ELF-1 (cell line): ENCODE measurements at places on chromosomes 12 and 14.

DNA sequence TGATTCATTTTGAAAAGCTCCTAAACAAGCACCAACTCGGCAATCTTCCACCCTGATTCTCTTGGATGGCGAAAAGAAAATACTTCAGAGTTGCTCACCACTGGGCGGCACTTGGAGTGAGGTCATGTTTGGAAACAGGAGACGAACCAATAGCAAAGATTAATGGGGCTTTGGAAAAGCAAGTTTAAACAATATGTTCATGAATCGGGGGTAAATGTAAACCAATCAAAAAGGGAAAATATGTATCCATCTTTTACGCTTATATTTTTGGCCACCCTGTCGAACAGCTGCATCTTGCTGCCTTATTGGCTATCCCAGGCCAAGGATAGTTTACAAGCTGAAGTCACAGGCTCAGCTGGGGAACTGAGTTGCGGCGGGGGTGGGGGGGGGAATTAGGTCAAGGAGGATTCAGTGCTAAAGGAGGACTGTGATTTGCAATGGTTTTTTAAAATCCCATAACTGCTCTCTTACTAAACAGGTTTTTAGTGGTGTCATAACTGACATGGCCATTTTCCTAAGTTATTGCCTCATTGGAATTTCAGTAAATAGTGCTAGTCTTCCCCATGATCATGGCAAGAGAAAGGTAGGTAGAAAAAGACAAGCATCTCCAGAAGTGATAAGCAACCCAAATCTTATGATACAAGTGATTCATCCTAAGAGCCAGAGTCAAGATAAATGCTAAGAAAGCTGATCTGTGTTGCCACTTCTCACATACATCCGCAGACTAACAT is 210.6 kb downstream of the PHLDA1 start:
- no peak for DNase-seq

- no peak for DNase-seq
Measured at GRCh38 chr14:43313719-43314118, 1193.4 kb downstream of the FSCB start.

DNA sequence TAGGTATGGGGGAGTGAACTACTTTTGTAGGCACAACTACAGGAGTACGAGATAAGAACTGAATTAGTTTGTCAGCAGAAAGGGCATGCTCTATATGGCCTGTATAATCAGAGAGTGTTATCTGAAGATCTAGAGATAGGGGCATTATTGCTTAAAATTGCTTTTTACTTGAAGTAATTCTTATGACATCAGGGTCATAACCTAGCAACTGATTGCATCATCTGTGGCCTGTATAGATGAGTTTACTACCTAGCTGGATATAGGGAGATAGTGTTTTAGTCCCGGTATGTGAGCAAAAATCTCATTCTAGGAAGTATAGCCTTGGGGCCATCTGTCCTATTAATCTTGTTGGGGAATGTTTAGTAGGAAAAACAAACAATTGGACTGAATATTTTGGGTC is 142.7 kb downstream of the TMEM117 start:
- DNase-seq: no peak

- DNase-seq: peak; percentile 39
Measured at GRCh38 chr12:47811581-47812484, 7.9 kb downstream of the HDAC7 start.

DNA sequence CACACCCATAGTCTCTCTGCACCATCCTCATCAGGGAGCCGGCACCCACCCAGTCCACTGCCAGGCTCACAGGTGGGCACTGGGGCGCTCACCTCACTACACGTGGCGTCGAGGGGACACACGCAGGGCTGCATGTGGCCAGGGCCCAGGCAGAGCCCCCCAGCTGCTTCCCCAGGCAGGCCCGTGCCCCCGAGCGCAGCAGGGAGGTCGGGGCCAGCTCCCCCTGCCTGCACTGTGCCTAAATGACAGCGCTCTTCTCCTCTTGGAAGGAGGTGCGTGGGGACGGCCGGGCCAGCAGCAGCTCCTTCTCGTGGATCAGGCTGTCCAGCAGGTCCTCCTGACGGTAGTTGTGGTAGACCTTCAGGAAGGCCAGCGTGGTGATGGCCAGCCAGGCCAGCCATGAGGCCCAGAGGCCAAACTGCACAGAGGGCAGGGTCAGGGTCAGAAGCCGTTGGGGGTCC is 11.3 kb downstream of the TMEM179 start:
- no peak for DNase-seq

- no peak for DNase-seq
Measured at GRCh38 chr12:106573239-106573638, 9.6 kb upstream of the RFX4 start.

GRCh38 chr12:19261773-19262172 is 132.2 kb downstream of the PLEKHA5 start:
- DNase-seq: no peak

- no peak for DNase-seq
Measured at GRCh38 chr14:97777622-97778355, 980.6 kb downstream of the VRK1 start.

DNA sequence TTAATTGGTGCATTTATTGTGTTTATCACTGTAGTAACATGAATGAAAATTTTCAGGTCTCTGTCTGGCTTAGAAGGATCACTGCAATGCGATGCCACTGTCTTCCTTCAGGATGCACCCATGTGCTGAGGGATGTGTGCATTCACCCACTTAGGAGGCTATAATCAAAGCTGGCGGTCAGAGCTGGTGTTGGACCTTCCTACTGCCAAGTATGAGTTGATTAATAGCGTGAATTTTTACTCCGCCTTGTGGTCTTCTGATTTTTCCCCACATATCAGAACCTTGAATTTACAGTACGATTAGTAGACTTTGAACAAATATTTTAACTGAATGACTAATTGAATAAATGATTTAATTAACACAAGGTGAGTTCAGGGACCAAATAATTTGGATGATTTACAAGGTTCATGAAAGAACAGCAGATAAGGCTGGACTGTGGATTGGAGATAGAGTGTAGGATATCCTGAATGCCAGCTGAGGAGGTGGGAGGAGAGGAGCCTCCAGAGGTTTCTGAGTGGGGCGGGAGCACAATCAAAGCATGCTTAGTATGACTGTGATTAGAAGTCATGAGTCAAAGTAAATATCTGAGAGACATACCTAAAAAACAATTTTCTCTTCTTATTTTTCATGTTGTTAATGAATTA is 50.1 kb downstream of the RERG start:
- no peak for DNase-seq

DNA sequence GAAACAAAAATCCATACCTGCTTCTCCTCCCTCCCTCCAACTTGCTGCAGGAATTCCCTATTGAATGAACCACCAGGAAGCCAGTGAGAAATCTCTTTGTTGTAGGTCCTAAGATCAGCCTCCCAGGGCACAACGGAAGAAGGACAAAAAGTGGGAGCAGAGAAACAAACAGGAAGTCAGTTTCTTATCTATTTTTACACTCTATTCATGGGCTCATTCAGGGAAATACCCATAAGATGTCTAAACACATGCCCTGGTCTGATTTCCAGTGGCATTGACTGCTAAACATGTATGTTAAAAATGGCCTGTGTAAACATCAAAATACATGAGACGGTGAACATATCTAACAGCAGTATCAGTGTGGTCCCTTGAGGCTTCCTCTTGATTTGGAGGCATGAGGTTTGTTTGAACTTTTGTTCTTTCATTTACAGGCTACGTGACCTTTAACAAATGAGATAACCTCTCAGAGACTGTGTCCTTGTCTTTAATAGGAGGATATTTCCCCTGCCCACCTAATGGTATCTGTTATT is 18.8 kb downstream of the GPR65 start:
- no peak for DNase-seq

DNA sequence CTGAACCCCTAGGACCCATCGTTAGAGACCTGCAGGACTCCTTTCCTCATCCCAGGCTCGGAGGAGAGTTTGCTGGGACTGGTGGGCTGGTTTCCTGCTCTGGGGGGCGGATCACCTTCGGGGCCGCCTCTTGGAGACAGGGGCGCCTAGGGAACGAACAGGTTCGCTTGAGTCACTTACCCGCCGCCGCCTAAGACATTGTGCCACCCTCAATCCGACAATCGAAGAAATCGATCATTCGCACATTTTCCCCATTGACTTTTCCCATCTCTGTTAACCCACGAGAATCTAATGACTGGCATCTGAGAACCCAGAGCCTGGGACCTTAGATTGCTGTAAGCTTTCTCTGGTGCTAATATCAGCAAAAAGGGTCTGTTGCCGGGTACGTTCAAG is 322 bp downstream of the SLC39A9 start:
- no peak for DNase-seq

DNA sequence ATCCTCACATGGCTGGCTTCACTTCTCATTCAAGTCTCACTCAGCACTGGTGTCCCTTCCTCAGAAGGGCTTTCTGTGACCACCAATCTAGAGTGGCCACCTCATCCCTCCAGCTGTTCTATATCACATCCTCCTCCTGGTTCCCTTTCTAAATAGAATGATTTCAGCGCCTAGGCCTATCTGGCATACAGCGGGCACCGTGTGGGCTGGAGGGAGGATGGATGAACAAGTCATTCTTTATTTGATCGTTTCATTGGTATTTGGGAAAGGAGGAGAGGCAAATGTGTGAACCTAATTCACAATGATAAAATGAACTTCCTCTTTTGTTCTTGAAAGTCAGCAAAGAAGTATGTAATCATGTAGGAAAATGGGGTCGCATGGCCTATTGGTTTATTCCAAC is 394.2 kb downstream of the DPF3 start:
- DNase-seq: no peak
